Activated T-cell treated with anti-CD3 and anti-CD28 coated beads, Interleukin-2, amount 50 U/mL, for 24 hours (primary cell): ENCODE measurements at places on chromosomes 16 and 17.

DNA sequence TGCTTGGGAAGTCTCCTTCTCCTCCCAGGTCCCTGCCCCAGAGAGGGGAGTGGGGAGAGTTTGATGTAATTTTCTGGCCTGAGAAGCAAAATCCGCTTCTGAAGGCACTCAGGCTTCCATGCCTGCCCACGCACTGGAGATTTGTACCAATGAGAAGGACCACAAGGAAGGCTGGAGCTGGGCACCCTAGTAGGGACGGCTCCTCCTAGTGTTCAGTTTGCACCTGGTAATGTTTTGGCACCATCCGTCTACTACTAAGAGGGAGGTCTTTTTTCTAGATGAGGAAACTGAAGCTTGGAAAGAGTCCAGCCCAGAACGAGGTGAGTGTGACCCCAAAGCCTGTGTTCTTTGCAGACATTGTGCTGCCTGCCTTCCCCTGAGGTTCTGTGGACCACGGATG, 83.6 kb upstream of the NLRP1 start:
- no peak for DNase-seq

DNA sequence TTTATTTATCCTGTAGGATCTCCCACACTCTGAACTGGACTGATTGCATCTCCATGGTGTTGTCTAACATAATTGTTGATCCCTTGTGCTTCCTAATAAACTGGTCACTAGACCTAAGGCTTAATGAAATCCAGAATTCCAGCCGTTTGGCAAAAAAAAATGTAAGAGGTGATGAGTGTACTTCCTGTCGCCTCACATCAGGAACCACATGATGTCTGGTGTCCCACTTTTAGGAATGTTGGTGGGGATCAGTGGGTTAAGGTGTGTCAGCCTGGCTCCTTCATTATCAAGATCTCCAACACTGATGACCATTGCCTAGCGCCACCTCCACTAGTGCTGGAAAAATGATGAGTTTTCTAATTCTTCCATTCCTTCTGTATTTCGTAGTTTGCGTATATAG, 18.6 kb upstream of the LONP2 start:
- no peak for DNase-seq

- DNase-seq, result no peak
These were observed 105.8 kb upstream of the SDK2 start for GRCh38 chr17:73749928-73750605.

DNA sequence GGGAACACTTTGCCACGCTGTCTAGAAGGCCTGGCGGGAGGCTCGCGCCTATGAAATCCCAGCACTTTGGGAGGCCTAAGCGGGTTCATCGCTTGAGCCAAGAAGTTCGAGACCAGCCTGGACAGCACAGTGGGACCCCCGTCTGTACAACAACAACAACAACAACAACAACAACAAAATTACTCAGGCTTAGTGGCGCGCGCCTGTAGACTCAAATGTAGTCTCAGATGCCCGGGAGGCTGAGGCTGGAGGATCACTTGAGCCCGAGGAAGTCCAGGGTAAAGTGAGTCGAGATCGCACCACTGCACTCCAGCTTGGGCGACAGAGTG, 297 bp upstream of the SLFN13 start:
- no peak for DNase-seq

- no peak for DNase-seq
These were observed 436.2 kb downstream of the SLC39A11 start for GRCh38 chr17:72656130-72656763.

DNA sequence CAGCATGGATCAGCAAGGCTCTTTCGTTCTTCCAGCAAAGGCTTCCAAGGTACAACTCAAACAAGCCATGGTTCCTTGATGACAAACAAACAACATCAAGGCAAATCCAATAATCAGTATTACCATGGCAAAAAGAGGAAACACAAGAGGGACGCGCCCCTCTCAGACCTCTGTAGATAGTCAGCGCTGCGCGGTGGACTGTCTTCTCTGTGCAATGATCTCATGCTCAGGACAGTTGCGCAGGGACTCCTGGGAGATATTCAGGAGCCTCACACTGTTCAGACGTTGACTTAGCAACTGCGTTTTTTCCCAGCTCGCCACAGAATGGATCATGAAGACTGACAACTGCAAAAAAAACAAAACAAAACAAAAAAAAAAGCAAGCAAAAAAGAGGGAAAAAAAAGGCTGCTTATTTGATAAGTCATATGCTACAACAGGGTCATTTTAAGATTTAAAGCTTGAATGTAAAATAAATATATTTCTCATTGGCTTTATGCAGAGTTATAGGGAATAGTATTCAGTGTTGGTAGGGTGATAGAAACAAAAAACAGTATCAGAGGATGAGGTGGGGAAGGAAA, 37.1 kb upstream of the ADCY7 start:
- DNase-seq, result no peak

DNA sequence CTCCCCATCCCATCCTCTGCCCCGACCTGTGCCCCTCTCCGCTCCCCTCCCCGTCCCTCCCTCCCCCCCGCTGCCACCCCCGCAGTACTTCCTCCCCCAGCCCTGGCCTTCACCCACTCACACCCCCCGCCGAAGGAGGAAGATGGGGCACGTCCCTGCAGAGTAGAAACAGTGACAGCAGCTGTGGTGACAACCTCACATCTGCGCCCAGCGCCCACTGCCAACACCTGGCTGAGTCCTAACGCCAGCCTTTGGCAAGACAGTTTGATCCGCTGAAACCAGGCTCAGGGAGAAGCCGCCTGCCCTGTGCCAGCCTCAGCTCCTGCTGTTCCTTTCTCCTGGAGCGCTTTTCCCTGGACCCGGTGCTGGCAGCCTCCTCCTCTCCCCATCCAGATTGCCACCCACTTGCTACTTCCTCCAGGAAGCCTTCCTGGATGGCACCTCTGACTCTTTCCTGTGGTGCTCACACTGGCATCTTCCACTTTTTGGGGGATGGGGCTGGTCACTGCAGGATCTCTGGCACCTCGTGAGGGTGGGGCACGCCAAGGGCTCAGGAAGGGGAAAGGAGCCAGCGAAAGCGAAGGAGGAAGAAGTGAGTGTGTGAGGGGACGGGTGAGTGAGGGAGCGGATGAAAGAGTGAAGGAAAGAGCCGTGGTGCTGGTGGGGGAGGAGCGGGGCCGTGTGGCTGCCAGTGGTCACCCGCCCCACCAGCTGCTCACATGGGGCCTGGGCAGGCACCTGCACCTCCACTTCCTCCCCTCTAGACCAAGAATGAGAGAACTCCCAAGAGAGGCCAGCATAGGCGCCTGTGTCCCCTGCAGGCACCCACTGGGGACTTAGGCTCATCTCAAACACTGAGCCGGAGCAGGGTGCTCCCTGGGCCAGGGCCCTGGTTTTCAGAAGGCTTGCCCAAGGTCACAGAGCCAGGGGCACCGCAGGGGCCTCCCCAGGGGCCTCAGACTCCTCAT, 27.0 kb downstream of the ZFPM1 start:
- no peak for DNase-seq

- DNase-seq, result no peak
These were observed 302.9 kb upstream of the XYLT1 start for GRCh38 chr16:17773698-17774101.

GRCh38 chr16:73054813-73055482, 7.0 kb upstream of the ZFHX3 start:
- DNase-seq, result no peak

GRCh38 chr16:70156207-70156978, 17.2 kb upstream of the CLEC18C start:
- DNase-seq, result no peak

- no peak for DNase-seq
These were observed 54.9 kb upstream of the MYH10 start for GRCh38 chr17:8685381-8685780.

DNA sequence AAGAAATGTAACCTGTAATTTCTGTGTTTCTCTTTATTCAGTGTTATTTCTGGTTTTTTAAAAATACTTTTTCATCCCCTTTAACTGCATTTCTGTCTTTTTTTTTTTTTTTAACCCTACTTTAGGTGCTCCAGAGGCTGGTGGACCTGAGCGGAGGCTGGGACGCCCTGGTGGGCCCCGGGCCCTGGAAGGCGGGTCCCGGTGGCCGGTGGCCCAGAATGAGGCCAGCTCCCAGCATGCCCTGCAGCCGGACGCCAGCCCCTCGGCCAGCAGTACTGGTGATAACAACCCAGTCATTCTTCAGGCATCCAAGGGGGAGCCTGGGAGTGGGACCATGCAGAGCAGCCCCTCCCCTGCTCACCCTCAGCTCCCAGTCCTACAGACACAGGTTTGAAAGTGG, 1.5 kb downstream of the SRCAP start:
- DNase-seq, result no peak

GRCh38 chr16:80947708-80948625, 58.7 kb downstream of the CMC2 start:
- DNase-seq, result no peak

- no peak for DNase-seq
These were observed 9.3 kb upstream of the RNF135 start for GRCh38 chr17:30961209-30962188.

GRCh38 chr17:43142153-43142552, 17.0 kb upstream of the BRCA1 start:
- no peak for DNase-seq

- DNase-seq, result no peak
These were observed 32.5 kb downstream of the USP32 start for GRCh38 chr17:60359415-60359814.

GRCh38 chr17:50064253-50065001, 8.5 kb downstream of the ITGA3 start:
- no peak for DNase-seq

GRCh38 chr16:63361032-63361624, 1324.9 kb upstream of the CDH8 start:
- no peak for DNase-seq

- DNase-seq, result no peak
These were observed 12.9 kb downstream of the BANP start for GRCh38 chr16:87964049-87964659.

GRCh38 chr17:36899250-36900159, 37.8 kb upstream of the LHX1 start:
- DNase-seq, result no peak

DNA sequence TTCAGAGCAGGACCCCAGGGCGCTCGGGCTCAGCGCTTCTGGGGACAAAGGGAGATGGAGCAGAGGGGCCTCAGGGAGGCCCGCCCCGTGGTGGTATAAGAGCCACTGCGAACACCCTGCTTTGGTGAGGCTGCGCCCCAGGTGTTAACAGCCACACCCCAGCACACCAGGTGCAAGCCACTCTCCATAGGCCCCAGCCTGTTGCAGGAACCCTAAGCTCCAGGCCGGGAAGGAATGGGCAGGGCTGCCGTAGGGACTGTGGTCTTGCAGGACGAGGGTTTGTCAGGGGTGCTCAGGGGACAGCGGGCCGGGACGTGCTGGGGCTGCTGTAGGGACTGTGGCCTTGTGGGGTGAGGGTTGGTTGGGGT, 17.0 kb upstream of the SSTR5 start:
- no peak for DNase-seq

- peak; percentile 92 for DNase-seq
These were observed 10.3 kb upstream of the ZFP90 start for GRCh38 chr16:68528686-68529379.
